ENCODE measurements at places on chromosomes 2 and 18. TPM values are rescaled to one million over a fixed set of nuclear protein-coding genes. Genes with fewer than 3 reads are reported as not detected.

DNA sequence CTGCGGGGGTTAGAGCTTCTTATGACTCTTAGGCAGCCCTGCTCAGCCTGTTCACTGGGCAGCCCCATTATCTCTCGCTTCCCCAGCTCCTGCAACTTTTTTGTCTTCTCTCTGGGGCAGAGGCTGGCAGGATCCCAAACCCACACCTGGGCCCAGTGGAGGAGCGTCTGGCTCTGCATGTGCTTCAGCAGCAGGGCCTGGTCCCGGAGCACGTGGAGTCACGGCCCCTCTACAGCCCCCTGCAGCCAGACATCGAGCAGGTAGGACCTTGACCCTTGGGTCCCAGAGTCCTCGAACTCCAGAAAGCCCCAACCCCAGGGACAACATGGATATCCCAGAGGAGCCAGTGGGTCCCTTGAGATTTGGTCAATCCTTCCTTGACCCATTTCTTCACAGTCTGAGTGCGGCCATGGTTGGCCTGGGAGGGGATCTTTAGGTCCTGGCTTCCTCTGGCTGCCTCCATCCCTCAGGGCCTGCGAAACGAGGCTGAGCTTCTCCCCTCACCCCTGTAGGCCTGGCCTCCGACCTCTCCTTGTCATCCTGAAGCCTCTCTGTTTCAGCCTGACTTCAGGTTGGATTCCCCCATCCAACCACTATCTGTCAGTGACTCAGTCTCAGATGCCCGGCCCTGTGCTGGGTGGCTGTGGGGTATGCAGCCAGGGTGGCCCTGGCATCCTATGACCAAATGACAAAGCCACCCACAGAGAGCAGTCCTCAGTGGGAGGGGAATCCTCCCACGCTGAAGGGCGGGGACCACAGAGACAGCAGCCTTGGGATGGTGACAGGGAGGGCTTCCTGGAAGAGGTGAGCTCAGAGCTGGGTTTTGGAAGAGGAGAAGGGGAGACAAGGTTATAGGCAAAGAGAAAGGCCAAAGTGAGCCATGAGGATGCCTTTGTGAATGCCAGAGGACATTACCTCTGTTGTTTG is 214.2 kb downstream of the DYSF start:
- ATAC-seq, result no peak

GRCh38 chr2:3323360-3324035 is 54.1 kb downstream of the EIPR1 start:
- ATAC-seq, result no peak

TNFRSF11A gene
- total RNA-seq, result 26.8 TPM

CENPA gene
- 24.3 TPM for total RNA-seq

FIGN gene
- total RNA-seq, result not detected

DNA sequence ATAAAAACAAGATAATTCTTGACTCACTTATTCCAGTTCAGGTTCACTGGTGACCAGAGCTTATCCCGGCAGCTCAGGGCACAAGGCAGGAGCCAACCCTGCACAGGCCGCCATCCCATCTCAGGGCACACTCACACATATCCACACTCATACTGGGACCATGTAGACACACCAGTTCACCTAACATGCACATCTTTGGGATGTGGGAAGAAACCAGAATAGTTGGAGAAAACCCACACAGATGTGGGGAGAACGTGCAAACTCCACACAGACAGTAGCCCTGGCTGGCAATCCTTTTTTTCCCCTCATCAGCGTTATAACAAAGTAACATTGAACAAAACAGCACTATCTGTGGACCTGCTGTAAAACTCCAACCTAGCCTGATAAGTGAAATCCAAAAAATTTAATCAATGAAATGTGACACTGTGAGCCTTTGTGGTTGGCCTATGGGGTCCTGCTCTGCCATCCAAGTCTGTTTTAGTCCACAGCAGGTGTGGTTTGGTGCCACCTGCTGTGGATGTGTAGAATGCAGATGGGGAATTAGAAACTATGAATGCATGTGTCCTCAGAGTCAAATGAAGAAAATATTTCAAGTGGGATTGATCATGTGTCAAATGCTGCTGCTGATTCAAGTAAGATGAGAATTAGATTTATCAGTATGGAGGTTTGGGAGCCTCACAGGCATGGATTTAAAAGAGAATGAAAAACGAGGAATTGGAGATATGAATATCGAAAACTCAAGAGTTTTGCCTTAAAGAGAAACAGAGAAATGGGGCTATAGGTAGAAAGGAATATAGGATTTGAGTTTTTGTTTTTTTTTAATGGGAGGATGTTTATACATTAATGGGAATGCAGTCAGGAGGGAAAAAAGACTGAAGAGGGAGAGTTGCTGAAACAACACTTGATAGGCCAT is 47.0 kb downstream of the UGP2 start:
- peak; percentile 58 for ATAC-seq

MBOAT2 gene
- total RNA-seq, result 6.3 TPM

GRCh38 chr2:26461601-26462023 is 16.3 kb downstream of the OTOF start:
- no peak for ATAC-seq

CPO gene
- not detected for total RNA-seq

- no peak for ATAC-seq
These were observed 14.1 kb downstream of the ZFP36L2 start for GRCh38 chr2:43212216-43212835.

GRCh38 chr2:215269397-215270117 is 42.3 kb upstream of the ATIC start:
- ATAC-seq, result no peak

RASGRP3 gene
- 5.7 TPM for total RNA-seq

DNA sequence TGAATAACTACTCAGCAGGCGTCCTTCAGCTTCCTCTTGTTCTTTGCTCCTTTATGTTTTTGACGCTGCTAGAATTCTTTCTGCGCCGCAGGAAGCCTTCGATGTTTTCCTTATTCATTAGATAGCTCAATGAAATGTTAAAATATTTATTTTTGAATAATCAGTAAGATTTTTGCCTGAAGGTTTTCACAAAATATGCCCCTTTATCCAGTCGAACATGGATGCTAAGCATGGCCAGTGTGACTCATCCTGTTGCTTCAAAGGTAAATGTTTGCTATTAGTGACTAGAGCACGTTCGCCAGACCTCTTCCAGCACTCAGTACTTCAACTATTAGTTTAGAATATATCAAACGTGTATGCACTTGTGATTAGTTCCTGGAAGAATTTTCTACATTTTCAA is 7.6 kb upstream of the MEIS1 start:
- ATAC-seq, result no peak

- ATAC-seq, result no peak
These were observed 46.1 kb downstream of the SRD5A2 start for GRCh38 chr2:31534636-31535035.

PFN4 gene
- not detected for total RNA-seq

ACVR1C gene
- total RNA-seq, result 2.8 TPM

- no peak for ATAC-seq
These were observed 24.4 kb upstream of the TEX44 start for GRCh38 chr2:231568098-231568784.

- no peak for ATAC-seq
These were observed 1.2 kb upstream of the BARD1 start for GRCh38 chr2:214810671-214811070.

NYAP2 gene
- total RNA-seq, result 0.19 TPM

BMPR2 gene
- total RNA-seq, result 12.3 TPM

DNA sequence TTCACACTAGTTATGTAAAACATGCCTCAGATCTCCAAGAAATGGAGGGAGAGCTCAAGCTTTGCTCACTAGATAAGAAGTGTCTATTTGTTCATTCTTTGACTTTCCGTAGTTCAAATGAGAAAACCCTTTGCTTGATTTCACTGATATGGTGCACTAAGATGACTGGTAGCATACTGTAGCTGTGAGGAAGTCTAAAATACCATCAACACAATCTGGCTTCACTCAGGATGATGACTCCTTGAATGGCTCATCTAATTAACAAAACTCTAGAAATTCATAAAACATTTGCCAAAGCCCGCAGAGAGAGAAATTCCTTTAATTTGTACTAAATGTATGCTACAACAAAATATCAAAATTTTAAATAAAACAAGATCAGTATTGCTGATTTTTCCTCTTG is 152.8 kb upstream of the STK17B start:
- ATAC-seq, result no peak

- no peak for ATAC-seq
These were observed 203.6 kb downstream of the FHOD3 start for GRCh38 chr18:36501100-36501499.

RNU2-63P gene
- total RNA-seq, result 10.2 TPM

TCF7L1 gene
- total RNA-seq, result not detected

CRYGC gene
- not detected for total RNA-seq

DYTN gene
- not detected for total RNA-seq

RNF152 gene
- not detected for total RNA-seq

NGEF gene
- total RNA-seq, result not detected

FTCDNL1 gene
- 2.4 TPM for total RNA-seq

TEX44 gene
- not detected for total RNA-seq

- no peak for ATAC-seq
These were observed 102.4 kb downstream of the AOX1 start for GRCh38 chr2:200687922-200688920.

DNA sequence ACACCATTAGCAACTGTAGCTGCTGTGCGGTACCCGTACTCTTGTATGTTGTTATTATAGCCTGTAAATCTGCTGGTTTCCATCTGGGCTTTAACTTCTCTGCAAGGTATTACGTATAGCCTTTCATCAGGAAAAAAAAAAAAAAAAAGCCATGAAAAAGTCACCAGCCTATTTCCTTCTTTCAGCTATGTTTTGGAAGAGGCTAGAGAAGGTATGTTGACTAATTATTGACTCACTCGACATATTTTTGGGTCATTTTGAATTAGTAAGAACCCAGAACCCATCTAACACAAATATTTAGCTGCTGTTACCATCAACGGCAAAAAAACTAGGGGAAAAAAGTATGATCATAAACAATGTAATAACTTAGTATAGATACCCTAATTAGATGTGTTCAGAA is 1395.6 kb downstream of the SUCLG1 start:
- no peak for ATAC-seq

SAG gene
- 0.04 TPM for total RNA-seq

CCDC74A gene
- 2.7 TPM for total RNA-seq

DNA sequence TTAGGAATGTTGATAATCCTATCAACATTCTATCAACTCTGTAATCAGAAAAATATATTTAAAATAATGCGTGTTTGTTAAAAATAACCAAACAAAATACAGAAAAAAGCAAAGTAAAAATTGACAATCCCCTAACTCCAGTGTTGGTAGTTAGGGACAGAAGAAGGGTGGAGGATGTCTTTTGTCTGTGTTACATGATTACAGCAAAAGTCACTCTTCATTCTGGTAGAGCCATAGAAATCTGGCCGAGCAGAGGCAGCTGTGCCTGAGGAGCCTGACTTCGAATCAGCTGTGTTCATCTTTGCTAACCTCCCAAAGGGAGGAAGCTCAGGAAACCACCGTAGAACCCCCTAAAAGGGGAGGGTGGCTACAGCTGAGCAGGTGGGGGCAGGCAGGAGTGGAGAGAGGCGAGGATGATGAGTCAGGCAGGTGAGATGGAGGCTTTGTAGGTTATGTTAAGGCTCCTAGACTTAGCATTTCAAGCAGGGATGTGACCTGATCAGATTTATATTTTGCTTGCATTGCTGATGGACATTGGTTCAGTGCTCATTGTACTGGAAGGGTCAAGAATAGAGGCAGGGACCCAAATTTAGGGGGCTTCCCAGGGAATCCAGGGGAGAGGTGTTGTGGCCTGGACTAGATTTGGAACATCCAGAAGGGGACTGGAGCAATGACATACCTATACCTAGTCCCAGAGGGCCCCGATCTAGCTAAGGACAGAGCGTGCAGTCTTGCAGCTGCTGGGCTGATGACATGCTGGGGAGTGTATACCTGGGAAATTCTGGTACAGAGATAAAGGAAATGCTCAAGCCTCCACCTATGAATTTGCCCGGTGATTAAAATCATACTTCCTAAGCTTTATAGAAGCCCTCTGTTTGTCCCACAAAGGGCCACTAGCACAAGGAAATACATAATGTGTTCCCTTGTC is 95.7 kb downstream of the NEDD4L start:
- ATAC-seq, result no peak

- no peak for ATAC-seq
These were observed 214.6 kb downstream of the TSN start for GRCh38 chr2:121969766-121970639.
